ENCODE measurements at places on chromosomes 6 and 20. TPM values are rescaled to one million over a fixed set of nuclear protein-coding genes. Genes with fewer than 3 reads are reported as not detected.

Gene LY6G6C
- total RNA-seq = not detected

Gene ADGRG6
- total RNA-seq = 0.07 TPM

Gene TCP11
- not detected for total RNA-seq

Gene C20orf202
- total RNA-seq = not detected

Gene PBOV1
- not detected for total RNA-seq

Data from activated T-helper 2 cell treated with anti-CD3 and anti-CD28 coated beads, Interferon-gamma antibody, Interleukin-2, Interleukin-4, amounts not matched to agents 10 μg/mL and 5 μg/mL and 100 μg/mL, durations not matched to agents 14 hours and 24 hours and 36 hours (primary cell).